ENCODE measurements at places on chromosomes 2 and 18.

GRCh38 chr2:217327953-217328621 is 468.2 kb upstream of the TNP1 start:
- DNase-seq, result no peak

DNA sequence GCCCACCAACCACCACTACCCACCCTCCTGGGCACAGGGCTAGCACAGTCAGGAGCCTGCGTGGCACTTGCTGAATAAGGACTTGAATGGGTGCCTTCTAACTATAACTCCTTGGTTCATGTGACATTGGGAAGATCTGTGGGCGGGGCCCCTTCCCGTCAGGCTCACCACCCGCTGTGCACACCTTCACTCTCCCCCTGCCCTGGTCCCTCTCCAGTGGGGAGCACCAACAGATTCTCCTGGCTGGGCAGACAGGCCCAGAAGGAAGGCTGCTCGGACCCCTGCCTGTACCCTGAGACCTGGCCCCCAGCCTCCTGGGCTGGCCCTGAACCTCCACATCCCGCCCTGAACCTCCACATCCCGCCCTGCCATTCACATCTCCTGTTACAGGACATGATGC is 33.4 kb upstream of the POMC start:
- no peak for DNase-seq

DNA sequence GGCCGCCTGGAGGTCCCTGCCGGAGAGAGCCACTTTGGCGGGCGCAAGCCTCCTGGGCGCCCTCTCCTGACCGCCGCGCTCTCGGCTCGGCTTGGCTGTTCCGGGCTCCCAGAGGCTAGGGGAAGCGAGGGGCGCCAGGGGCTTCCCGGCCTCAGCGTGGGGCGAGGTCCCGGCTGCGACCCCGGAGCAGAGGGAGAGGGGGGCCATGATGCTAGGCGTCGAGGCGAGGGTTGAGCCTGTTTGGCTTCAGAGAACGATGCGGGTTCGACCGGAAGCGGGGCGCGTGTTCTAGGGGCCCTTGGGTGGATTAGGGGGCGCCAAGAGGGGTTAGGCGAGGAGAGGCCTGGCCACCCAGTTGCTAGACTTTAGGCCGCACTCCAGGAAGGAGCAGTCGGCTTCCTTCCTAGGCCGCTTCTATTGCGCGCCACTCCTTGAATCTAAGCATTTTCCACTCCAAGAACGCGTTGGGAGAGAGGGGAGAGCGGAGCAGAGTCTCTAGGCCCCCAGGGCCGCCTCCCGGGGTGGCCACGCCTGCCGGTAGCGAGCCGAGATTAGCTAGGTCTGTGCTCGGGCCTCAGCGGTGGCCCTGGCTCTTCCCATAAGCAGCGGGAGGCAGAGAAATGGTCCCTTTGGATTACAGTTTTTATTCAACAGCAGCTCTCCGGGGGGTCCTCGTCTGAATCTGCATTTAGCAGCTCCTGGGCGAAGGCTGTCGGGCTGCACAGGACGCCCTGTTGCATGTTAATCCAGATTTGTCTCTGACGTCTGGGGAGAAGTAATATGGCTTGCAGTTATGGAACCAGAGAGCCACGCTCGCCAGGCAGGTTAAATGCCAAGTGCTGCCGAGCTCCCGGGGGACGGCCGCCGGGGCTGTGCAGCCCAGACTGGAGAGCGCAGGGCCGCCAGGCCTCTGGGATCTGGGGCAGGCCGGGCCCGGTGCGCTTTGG is 11.3 kb downstream of the MEIS1 start:
- DNase-seq, result no peak

DNA sequence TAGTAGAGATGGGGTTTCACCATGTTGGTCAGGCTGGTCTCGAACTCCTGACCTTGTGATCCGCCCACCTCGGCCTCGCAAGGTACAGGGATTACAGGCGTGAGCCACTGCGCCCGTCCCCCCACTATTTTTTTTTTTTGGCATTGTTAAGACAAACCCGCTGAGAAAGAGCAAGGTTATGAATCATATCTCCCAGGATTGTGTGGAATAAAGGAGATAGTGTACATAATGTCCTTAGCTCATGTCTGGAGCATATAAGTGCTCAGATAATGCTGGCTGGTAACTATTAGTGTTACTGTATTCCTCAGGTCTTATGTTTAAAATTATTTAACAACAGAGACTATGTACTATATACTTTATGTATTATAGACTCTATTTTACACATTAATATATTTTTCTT is 36.0 kb downstream of the TTC27 start:
- DNase-seq, result no peak

- no peak for DNase-seq
Observed at GRCh38 chr2:226905718-226906117, 69.9 kb downstream of the RHBDD1 start.

GRCh38 chr2:42762823-42763804 is 821 bp downstream of the OXER1 start:
- no peak for DNase-seq

DNA sequence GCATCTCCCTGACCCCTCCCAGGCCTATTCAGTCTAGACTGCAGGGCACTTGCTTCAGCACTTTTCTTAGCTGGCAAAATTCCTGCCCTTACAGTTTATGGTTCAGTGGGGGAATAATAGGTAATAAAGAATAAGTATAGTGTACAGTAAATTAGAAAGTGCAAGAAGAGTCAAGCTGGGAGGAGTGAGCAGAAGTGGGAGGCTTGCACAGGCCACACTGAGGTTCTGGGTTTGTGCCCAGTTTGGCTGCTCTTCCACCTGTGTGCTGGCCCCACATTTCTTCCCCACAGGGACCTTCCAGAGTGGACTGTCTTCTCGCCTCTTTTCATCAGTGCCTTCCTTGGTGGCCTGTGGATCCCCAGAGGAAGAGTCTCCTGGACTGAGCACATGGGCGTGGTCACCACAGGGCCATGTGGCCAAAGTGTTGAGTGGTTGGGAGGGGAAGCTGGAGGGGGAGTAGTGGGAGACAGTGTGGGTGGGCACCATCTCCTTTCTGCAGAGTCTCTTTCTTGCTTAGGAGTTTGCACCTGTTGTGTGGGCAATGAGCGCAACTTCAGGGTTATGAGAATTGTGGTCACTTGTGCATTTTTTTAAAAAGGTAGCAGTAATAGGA is 128.6 kb upstream of the ZSWIM2 start:
- DNase-seq, result no peak

GRCh38 chr2:162315938-162316337 is 2.5 kb downstream of the IFIH1 start:
- no peak for DNase-seq

- no peak for DNase-seq
Observed at GRCh38 chr2:170213651-170214050, 35.7 kb downstream of the MYO3B start.

- DNase-seq, result no peak
Observed at GRCh38 chr18:10145546-10145945, 231.7 kb downstream of the VAPA start.
